ENCODE measurements at places on chromosomes 5 and 9. TPM values are rescaled to one million over a fixed set of nuclear protein-coding genes. Genes with fewer than 3 reads are reported as not detected.

GRCh38 chr9:125538092-125538473, 168.9 kb downstream of the MAPKAP1 start:
- DNase-seq, result no peak

DNA sequence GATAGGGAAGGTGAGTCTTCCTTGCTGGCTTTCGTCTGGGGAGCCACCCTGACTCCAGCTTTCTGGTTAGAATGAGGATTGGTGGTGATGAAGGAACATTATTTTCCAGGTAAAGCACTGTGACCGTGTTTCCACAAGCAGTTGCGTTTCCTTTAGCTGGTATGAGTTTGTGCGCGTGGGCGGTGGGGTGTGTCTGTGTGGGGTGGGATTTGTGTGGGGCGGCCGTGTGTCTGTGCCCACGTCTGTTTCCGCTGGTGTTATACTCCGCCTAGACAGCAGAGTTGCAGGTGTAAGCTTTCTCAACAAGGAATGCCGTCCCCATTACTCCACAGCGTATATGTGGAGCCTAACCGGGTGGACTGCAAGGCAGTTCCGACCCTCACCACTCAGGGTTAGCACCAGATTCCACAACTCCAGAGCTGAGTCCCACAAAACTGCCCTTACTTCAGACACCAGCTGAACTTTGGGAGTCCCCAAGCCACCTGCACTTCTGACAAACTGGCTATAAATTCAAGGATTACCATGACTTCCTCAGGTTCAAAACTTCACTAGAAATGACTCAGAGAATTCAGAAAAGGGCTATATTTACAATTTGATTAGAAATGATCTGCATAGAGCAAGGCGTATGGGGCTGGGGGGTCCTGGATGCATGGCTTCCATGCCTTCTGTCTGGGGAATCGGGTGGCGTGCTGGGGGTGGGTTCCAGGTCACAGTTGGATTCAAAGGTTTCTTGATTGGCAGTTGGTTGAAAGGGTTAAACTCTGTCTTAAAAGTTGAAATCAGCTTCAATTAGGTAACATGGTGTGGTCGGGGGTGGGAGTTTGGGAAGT, 29.8 kb downstream of the PROP1 start:
- no peak for DNase-seq

GRCh38 chr5:36897616-36898015, 21.0 kb downstream of the NIPBL start:
- no peak for DNase-seq

DNA sequence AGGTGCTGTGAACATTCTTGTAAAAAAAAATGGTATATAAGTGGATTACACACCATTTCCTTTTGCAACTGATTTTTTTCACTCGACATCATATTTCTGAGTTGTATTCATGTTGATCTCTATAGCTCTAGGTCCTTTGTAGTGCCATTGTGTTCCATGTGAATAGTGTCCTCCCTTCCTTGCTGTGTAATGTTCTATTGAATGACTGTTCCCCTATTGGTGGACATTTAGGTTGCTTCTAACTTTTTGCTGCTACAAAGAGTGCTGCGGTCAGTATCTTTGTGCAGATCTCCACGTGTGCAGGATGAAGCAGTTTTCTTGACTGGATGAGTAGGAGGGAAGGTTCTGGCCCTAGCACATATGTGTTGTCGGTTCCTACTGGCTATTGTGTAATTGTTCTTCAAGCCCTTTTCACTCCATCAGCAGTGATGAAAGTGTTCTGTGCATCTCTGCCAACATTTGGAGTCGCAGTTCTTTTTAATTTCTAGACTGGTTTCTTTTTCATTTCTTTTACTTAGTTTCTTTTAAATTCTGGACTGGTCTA, 20.2 kb downstream of the DAB2IP start:
- no peak for DNase-seq

- DNase-seq, result no peak
Observed at GRCh38 chr5:94181895-94182294, 436.5 kb downstream of the KIAA0825 start.

Gene CCL27
- 0.35 TPM for total RNA-seq
